Stimulated activated CD4-positive, alpha-beta T cell treated with anti-CD3 and anti-CD28 coated beads, Interleukin-12 subunit alpha, Interleukin-12 subunit beta, amount 100 ng/mL, for 4 hours (primary cell): ENCODE measurements at places on chromosomes 7 and 10.

DNA sequence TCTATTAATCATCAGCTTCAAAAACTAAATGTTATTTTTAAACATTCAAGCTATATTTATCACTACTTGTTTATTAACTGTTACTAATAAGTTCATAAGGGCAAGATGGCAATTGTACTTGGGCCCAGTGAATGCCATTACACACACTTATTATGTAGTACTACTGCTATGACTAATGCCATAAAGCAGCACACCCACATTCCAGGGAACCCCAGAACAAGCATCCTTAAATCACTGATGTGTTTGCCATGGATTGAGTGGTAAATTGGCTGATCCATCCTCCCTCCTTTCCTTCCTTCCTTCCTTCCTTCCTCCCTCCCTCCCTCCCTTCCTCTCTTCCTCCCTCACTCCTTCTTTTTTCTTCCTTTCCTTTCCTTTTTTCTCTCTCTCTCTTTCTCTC is 37.4 kb upstream of the RSU1 start:
- DNase-seq = no peak

DNA sequence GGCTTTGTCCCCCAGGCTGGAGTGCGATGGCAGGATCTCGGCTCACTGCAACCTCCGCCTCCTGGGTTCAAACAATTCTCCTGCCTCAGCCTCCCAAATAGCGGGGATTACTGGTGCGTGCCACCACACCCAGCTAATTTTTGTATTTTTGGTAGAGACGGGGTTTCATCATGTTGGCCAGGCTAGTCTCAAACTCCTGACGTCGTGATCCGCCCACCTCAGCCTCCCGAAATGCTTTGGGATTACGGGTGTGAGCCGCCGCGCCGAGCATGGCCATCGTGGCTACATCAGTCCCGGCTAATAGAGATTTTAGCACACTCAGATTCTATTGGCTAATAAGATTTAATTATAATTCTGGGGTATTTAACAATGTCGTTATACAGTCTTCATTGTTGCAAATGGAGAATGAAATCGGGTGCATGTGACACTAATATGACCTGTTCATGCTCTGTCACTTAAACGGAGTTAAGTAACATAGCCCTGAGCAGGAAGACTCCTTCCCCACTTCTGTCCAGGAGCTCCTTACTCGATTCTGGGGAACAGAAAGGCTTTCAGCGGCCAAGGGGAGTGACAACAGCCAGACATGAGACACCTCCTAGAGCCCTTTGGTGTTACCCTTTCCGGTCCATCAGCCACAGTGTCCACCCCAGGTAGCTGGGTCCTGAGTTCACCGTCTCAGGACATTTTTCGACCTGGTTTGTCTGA is 40.9 kb upstream of the FAM20C start:
- no peak for DNase-seq

GRCh38 chr10:103276251-103276895 is 565 bp upstream of the INA start:
- DNase-seq = no peak

- DNase-seq = no peak
These were observed 23.0 kb downstream of the IDE start for GRCh38 chr10:92550924-92551323.

GRCh38 chr7:47477191-47478016 is 104.5 kb downstream of the TNS3 start:
- no peak for DNase-seq

- no peak for DNase-seq
These were observed 54.4 kb downstream of the ZRANB1 start for GRCh38 chr10:124996127-124996853.

DNA sequence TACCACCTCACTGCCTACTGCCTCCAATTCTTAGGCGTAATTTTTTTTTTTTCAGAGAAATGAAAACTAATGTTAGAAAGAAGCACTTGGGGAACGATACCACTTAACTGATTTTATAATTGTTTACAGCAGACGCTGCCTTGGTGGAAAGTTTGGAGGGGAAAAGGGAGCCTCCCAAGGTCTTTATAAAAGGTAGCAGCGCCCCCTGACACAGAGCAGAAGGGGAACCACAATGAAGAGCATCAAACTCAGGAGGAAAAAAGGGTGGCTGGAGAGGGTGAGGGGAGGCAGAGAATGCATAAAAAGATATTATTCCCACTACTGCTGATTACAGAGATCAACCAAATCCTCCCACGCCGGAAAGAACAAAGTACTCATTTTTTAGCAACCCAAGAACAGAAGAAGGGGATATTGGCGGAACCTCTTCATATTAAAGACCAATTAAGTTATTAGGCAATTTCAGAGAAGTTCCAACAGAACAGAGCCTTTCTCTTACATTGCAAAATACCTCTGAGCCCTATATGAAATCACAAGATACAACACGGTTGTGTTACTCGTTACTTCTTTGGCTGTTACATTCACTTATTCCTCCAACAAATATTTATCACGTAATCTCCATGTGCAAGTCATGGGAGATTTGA is 135.8 kb downstream of the TEX36 start:
- DNase-seq = no peak
